ENCODE measurements at places on chromosomes 6 and 20.
A peak's percentile ranks its signal among the peaks of the same experiment; 100 is the strongest.

- DNase-seq = no peak
Observed at GRCh38 chr6:166624275-166624674, 2.8 kb downstream of the RPS6KA2 start.

DNA sequence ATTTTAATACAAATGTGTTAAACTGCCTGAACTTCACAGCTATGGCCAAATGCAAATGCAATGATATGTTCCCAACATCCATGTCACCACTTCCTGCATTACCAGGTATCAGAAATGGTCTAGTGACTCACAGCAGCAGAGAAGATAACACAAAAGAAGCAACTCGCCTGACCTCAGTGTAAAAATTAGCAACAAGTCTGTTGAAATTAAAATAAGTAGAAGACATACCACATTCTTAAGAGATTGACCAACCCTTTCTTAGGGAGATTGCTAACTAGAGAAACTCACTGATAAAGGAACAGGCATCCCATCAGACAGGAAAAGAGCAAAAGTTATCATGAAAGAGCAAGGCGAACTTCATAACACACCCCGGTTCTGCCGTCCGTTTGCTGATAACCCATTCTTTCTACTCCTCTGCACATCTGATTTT is 45.1 kb downstream of the RNASET2 start:
- DNase-seq = no peak

GRCh38 chr20:13037727-13038126 is 29.0 kb downstream of the SPTLC3 start:
- no peak for DNase-seq

DNA sequence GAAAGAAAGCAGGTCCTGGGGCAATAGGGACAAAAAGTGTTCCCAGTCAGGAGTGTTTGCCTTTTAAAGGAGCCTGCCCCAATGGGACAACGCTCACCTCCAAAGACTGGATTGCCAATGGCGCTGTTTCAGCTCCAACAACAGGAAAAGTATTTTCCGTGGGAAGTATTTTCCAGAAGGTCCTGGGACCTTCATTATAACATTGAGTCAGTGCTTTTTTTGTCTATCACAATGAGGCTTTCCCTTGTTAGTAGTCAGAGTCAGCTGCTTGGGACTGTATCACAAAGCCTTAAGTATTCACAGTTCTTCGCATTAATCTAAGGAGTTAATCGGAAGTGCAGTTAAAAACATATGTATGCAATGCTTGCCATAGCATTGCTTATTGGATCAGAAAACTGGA is 17.3 kb downstream of the TRAF3IP2 start:
- no peak for DNase-seq

- no peak for DNase-seq
Observed at GRCh38 chr20:995170-995569, 6.9 kb downstream of the RSPO4 start.

GRCh38 chr6:139600343-139600742 is 225.9 kb upstream of the CITED2 start:
- DNase-seq = no peak

- peak; percentile 53 for DNase-seq
Observed at GRCh38 chr20:47785854-47786764, 828 bp upstream of the SULF2 start.

DNA sequence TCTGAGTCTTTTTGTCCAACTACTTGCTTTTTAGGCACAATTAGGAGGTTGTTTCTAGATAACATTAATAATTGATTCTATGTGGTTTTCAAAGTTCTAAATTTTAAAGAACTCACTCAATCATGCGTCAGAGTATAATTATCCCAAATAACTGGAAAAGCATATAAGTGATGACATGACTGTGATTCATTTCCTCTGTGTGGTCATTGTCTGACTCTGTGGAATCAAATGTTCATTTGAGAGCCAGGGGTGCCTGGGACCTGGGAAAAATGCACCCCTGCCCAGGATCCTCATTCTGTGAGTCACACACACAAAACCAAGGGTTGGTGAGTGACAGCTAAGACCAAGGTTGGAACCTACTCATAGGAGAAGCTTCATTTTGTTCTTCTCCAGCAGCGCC is 127.1 kb upstream of the MLIP start:
- no peak for DNase-seq

GRCh38 chr6:13349811-13350506 is 21.6 kb upstream of the TBC1D7 start:
- no peak for DNase-seq

GRCh38 chr6:120211955-120212792 is 862.6 kb upstream of the MAN1A1 start:
- DNase-seq = no peak

DNA sequence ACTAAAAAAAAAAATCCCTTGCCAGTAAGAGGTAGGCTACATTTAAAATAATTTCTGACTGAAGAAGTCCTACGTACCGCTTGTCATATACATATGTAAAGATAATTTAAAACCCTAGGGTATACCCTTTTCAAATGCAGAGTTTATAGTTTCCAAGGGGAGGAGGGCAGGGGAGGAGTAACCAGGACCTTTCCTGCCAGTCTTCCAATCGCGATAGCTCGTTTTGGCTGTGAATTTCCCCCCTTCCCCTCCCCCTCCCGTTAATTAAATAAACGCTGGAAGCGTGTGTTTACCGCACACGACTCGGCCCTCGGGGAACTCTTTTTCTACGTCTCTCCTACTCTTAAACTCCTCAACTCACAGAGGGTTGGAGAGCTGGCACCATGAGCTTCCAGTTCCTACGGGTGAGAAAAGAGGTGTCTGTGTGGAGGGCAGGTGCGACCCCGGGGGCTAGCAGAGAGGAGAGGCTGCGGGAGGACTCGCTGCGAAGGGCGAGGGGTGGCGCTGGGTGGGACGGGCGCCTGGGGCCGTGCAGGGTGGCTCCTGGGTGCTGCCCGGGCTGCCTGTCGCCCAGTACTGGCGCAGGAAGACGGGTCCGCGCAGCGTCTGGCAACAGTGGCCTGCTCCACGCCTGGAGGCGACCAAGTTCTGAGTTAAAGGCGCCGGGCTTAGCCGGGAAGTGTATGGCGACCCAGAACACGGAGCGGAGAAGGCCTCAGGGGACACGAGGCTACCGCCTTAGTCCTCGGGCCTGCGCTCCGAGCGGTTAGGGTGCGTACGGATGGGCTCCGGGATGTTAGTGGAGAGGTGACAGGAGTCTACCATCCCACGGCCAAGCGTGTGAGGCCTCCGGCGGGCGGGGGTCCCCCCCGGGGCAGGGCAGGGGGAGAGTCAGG is 4.1 kb upstream of the TFAP2C start:
- no peak for DNase-seq

DNA sequence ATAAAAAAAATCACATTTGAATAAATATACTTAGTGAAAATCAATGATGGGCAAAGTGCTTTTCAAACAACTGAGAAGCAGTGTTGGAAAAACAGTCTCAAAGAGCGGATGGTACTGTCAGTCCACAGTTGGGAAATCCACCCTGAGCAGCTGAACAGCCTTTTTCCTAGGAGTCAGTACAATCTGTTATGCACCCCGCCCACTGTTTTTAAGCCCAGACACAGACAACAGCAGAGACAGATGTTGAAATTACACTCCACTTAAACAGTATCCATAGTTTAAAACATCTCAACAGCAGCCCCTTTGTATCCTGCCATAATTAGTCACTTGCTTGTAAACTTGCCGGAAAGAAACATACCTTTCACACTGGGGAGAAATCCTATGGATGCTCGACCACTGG is 372 bp downstream of the KIAA0408 start:
- no peak for DNase-seq

DNA sequence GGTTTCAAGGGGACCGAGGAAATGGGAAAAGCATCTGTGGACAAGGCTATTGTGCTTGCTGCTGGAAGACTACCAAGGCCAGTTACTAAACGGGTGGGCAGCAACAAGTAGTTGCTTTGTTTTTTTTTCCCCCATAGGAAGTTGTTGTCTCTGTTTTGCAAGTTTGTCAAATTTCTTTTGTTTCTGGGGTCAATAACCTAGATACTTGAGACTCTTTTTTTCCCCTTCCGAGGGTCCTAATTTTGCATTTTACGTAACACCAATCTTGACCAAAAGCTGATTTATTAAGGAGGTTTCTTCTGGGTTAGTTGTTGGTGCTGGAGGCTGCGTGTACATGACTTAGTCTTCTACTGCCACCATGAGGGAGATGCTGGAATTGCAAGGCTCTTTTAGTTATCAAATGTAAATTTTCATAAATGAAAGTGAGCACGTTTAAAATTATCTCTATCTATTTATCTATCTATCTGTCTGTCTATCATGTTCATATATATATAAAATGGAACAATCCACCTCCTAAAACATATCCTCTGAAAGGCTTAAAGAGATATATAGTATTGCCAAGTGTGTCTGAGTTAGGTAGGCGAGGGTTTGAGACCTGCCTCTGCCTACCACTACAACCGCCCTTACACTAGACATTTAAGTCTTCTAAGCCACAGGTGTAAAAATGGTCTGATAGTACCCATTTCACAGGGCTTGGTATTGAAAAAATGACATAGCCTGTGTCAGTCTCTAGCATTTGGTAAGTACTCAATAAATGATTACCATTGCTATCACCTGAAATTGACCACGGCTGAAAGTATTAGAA is 60.2 kb downstream of the GCLC start:
- peak; percentile 62 for DNase-seq

Data from nucleus accumbens (tissue), 56 donors.